ENCODE measurements at places on chromosomes 2 and 18. TPM values are rescaled to one million over a fixed set of nuclear protein-coding genes. Genes with fewer than 3 reads are reported as not detected.

Gene DNPEP
- 66.6 TPM for total RNA-seq

Gene ATOH8
- 29.1 TPM for total RNA-seq

Gene MOB4
- total RNA-seq, result 31.0 TPM

Gene UGT1A8
- total RNA-seq, result not detected

Gene RIT2
- not detected for total RNA-seq

Gene TRPM8
- not detected for total RNA-seq

Gene EML4
- total RNA-seq, result 5.6 TPM

Gene TANC1
- total RNA-seq, result 62.4 TPM

Gene PIAS2
- 24.3 TPM for total RNA-seq

Gene EXOC6B
- total RNA-seq, result 117 TPM

Gene KIAA2012
- not detected for total RNA-seq

Gene GCG
- total RNA-seq, result not detected

Gene TOGARAM2
- 38.0 TPM for total RNA-seq

Gene CYP1B1
- 19.6 TPM for total RNA-seq

Gene SUCLG1
- total RNA-seq, result 309 TPM

Gene GKN1
- total RNA-seq, result not detected

Gene FOXD4L1
- not detected for total RNA-seq

Gene LIPG
- not detected for total RNA-seq

Gene LYG2
- not detected for total RNA-seq

Gene DIPK1C
- total RNA-seq, result 4.6 TPM

Gene SERPINB12
- total RNA-seq, result not detected

Gene TPRKB
- 45.9 TPM for total RNA-seq

Gene CTLA4
- total RNA-seq, result 0.19 TPM

Gene EGR4
- total RNA-seq, result not detected

Gene OSBPL6
- total RNA-seq, result 3.4 TPM

Gene IL36RN
- not detected for total RNA-seq

Gene CAPN14
- 0.35 TPM for total RNA-seq

Gene DPY30
- 42.8 TPM for total RNA-seq

Gene UPP2
- not detected for total RNA-seq

Gene EMILIN1
- total RNA-seq, result 25.8 TPM

Gene CXCR1
- total RNA-seq, result 1.1 TPM

Gene TMEFF2
- 0.11 TPM for total RNA-seq

Gene LRRTM1
- total RNA-seq, result 0.68 TPM

Gene ANKRD30B
- total RNA-seq, result not detected

Gene TCF7L1
- total RNA-seq, result 9.3 TPM

Gene VPS54
- 10.0 TPM for total RNA-seq

Gene CYP20A1
- 11.4 TPM for total RNA-seq

Gene HAAO
- 1.9 TPM for total RNA-seq

Gene NCK2
- total RNA-seq, result 32.9 TPM

Gene INPP5D
- 5.2 TPM for total RNA-seq

Gene SCN2A
- total RNA-seq, result 0.16 TPM

Gene PSMA8
- total RNA-seq, result 0.14 TPM

Gene AMER3
- total RNA-seq, result not detected

Gene ATP6V1B1
- total RNA-seq, result not detected

Gene PROKR1
- total RNA-seq, result not detected

Gene ACADL
- 0.76 TPM for total RNA-seq

Gene RAMP1
- total RNA-seq, result 139 TPM

Gene ZC3H6
- total RNA-seq, result 16.1 TPM

Gene SLC35F5
- total RNA-seq, result 54.0 TPM

Gene TXNDC2
- not detected for total RNA-seq

Gene ZNF638
- total RNA-seq, result 91.9 TPM

Gene ACTR2
- total RNA-seq, result 108 TPM

Gene C2orf69
- total RNA-seq, result 8.0 TPM

Gene CNDP1
- not detected for total RNA-seq

Gene OR6B2
- total RNA-seq, result not detected

All from Right ventricle myocardium inferior (tissue), 1 donor.